ENCODE measurements at places on chromosomes 6 and 20.

- peaks cover 24% of the 10 kb centered on the region for H3K4me1 ChIP-seq
- H3K4me3 ChIP-seq, result no peak overlapping the region
- DNase-seq, result no peak
Observed at GRCh38 chr6:43078691-43079090, 2.6 kb downstream of the PTK7 start.

GRCh38 chr6:112139052-112139451 lies 51.7 kb downstream of the FAM229B start:
- DNase-seq, result no peak
- H3K27me3 ChIP-seq, result no peaks in the 10 kb centered on the region
- no peak overlapping the region for H3K4me3 ChIP-seq
- H3K36me3 ChIP-seq, result peaks cover 12% of the 10 kb centered on the region
- H3K4me1 ChIP-seq, result no peaks in the 10 kb centered on the region
- H3K27ac ChIP-seq, result no peak overlapping the region

DNA sequence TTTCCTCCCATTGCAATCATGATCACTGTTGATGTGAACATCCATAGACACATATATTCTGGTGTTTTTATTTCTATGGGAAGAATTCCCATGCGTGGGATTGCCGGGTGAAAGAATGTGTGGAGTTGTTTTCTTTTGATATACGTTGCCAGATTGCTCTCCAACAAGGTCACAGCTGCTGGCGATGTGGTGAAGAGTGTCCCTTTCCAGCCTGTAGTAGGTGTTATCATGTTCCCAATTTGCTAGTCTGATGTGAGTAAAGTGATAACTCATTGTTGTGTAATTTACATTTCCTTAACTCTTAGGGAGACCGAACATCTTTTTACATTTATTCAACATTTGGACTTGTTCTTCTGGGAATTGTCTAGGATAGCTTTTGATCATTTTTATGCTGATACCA lies 14.5 kb upstream of the ELMO2 start:
- no peaks in the 10 kb centered on the region for H3K36me3 ChIP-seq
- H3K4me1 ChIP-seq, result no peaks in the 10 kb centered on the region
- no peaks in the 10 kb centered on the region for H3K27me3 ChIP-seq
- no peak overlapping the region for H3K27ac ChIP-seq
- DNase-seq, result no peak
- H3K4me3 ChIP-seq, result no peak overlapping the region

- H3K4me3 ChIP-seq, result no peak overlapping the region
- no peaks in the 10 kb centered on the region for H3K36me3 ChIP-seq
- no peak overlapping the region for H3K27ac ChIP-seq
- no peak for DNase-seq
- peaks cover 44% of the 10 kb centered on the region for H3K27me3 ChIP-seq
Observed at GRCh38 chr6:29763491-29764289, 40.5 kb downstream of the HLA-F start.

DNA sequence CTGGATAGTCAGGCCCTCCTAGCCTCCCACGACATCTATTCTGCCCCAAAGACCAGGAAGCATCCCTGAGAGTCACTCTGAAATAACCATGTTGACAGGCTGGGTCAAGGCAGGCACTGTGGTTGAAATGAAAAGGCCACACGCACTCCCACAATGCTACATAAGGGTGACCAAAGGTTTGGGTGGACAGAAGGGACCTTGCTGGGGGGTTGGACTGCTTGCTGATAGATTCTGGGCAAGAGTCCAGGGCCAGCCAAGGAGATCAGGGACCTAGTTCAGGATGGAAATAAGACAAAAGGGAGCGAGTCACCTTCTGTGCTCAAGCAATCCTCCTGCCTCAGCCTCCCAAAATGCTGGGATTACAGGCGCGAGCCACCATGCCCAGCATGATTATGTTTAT lies 32.5 kb upstream of the DSN1 start:
- no peak for DNase-seq
- no peak overlapping the region for H3K4me3 ChIP-seq
- H3K27ac ChIP-seq, result no peak overlapping the region
- H3K36me3 ChIP-seq, result peaks cover 74% of the 10 kb centered on the region
- no peaks in the 10 kb centered on the region for H3K27me3 ChIP-seq

DNA sequence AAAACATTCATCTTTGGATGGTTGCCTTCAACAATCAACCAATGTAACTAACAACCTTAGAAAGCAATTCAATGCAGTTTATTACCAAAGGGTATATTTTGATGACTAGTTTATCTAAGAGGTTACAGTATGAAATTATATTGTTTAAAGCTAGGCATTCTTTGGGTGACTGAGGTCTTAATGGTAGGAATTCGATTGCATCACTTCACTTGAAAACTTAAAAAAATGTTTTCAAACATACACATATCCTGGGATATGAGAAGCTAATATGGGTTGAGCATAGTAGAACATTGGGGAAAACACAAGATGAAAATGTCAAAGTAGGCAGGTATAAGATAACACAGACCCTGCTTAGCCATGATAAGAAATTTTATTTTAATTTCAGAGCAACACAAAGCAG lies 144.6 kb upstream of the BMP5 start:
- no peaks in the 10 kb centered on the region for H3K36me3 ChIP-seq
- no peak overlapping the region for H3K4me3 ChIP-seq
- no peak for DNase-seq

DNA sequence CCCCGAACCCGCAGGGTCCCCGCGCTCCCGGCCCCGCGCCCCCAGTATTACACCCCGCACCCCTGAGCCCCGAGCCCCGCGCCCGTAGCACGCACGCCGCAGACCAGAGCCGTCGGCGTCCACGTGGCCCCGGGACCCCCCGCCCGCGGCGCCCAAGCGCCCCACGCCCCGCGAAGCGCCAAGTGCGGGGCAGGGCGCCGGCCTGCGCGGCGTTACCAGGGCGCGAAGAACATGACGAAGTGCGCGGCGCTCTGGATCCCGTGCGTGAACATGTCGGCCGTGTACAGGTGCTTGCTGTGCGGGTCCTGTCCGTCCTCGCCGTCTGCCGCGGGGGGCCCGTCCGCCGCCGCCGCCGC lies 312 bp downstream of the TXNDC5 start:
- H3K4me3 ChIP-seq, result peak overlapping the region; percentile 37
- H3K27me3 ChIP-seq, result peaks cover 24% of the 10 kb centered on the region
- no peaks in the 10 kb centered on the region for H3K36me3 ChIP-seq
- DNase-seq, result no peak
- no peaks in the 10 kb centered on the region for H3K4me1 ChIP-seq

DNA sequence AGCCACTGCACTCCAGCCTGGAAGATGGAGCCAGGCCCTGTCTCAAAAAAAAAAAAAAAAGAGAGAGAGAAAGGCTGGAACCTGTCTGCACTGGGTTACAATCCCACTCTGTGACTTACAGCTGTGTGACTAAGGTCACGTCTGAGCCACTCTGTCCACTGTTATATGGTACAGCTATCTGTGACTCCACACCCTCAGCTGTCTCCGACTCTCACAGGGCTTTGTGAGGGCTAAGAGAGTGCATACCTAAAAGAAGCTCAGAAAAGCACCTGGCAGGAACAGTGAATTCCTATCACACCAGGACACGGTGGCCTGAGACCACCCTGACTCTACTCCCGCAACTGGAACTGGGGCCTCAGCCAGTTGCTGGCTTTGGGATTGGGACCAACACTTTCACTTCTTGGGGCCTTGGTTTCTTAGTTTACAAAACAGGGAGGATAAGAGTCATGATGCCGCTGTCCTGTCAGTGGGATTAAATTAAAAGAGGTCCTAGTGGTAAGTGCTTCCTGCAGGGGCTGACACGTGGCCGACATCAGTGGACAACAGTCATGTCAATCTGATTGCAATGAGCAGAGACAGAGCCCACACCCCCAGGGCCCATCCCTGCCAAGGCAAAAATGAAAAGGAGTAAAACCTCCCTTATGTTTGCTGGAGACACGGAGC lies 5.7 kb upstream of the CD93 start:
- no peaks in the 10 kb centered on the region for H3K36me3 ChIP-seq
- H3K4me3 ChIP-seq, result no peak overlapping the region
- no peaks in the 10 kb centered on the region for H3K4me1 ChIP-seq
- peaks cover 14% of the 10 kb centered on the region for H3K27me3 ChIP-seq
- DNase-seq, result no peak

GRCh38 chr6:2862712-2863181 lies 21.1 kb upstream of the SERPINB1 start:
- H3K27me3 ChIP-seq, result no peaks in the 10 kb centered on the region
- DNase-seq, result no peak
- H3K4me3 ChIP-seq, result no peak overlapping the region
- no peaks in the 10 kb centered on the region for H3K36me3 ChIP-seq
- H3K27ac ChIP-seq, result no peak overlapping the region

- no peaks in the 10 kb centered on the region for H3K36me3 ChIP-seq
- H3K4me1 ChIP-seq, result no peaks in the 10 kb centered on the region
- H3K27me3 ChIP-seq, result no peaks in the 10 kb centered on the region
- no peak overlapping the region for H3K27ac ChIP-seq
Observed at GRCh38 chr6:9161731-9162130, 726.4 kb upstream of the SLC35B3 start.

DNA sequence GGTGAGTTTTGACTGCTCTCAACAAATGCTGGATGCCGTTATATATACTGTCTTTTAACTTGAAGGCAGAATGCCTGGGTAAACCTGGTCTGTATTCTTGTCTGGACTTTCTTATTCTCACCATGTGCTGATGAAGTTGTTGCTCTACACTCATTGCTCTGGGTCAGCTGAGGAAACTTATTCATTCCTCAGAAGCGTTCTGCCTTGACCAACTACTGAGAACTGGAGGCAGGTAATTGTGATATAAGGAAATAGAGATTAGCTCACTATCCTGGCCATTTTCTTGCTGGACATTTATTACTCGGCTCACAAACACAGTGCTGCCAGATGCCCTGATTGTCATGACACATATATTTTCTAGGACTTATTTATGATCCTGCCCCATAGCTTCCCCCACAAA lies 103.6 kb downstream of the DNAH8 start:
- H3K4me3 ChIP-seq, result no peak overlapping the region
- no peaks in the 10 kb centered on the region for H3K36me3 ChIP-seq
- no peak for DNase-seq
- H3K27me3 ChIP-seq, result peaks cover 3% of the 10 kb centered on the region

DNA sequence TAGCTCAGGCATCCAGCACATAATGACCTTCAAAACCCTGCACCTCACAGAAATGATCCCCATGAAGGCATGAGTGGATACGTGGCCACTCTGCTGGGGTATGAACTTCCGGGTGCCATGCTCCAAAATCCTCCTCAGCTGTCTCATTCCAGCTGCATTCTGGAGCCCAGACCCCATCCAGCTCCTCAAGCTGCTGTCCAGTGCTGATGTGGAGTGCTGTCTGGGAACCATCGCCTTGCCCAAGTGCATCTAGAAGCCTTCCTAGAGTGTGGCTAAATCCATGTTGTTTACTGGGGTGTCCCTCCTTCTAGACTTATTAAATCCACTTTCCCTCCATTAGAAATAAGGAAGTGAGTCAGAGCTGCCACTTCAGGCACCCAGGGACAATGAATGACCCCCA lies 130.8 kb upstream of the PTPRT start:
- no peak overlapping the region for H3K27ac ChIP-seq
- H3K4me1 ChIP-seq, result no peaks in the 10 kb centered on the region
- no peak overlapping the region for H3K4me3 ChIP-seq
- no peaks in the 10 kb centered on the region for H3K27me3 ChIP-seq
- no peak for DNase-seq

GRCh38 chr6:163460307-163460782 lies 45.8 kb downstream of the QKI start:
- no peak overlapping the region for H3K4me3 ChIP-seq
- no peak overlapping the region for H3K27ac ChIP-seq
- no peaks in the 10 kb centered on the region for H3K36me3 ChIP-seq
- no peaks in the 10 kb centered on the region for H3K4me1 ChIP-seq

GRCh38 chr6:129744201-129744879 lies 34.4 kb upstream of the ARHGAP18 start:
- H3K27me3 ChIP-seq, result no peaks in the 10 kb centered on the region
- H3K27ac ChIP-seq, result no peak overlapping the region
- no peak for DNase-seq
- no peaks in the 10 kb centered on the region for H3K4me1 ChIP-seq
- H3K36me3 ChIP-seq, result no peaks in the 10 kb centered on the region
- H3K4me3 ChIP-seq, result no peak overlapping the region

- DNase-seq, result peak; percentile 61
- H3K36me3 ChIP-seq, result peaks cover 7% of the 10 kb centered on the region
- H3K4me1 ChIP-seq, result peaks cover 5% of the 10 kb centered on the region
- peak overlapping the region; percentile 43 for H3K4me3 ChIP-seq
- H3K27me3 ChIP-seq, result no peaks in the 10 kb centered on the region
- no peak overlapping the region for H3K27ac ChIP-seq
Observed at GRCh38 chr20:34268851-34269636, 27.8 kb downstream of the ASIP start.

GRCh38 chr20:45890985-45891983 lies at the start of the genes CTSA and NEURL2:
TSS of gene CTSA (plus strand) at chr20:45891335. CDS start at chr20:45891569, 234 bp downstream.
TSS of gene NEURL2 (minus strand) at chr20:45891208. CDS start at chr20:45890991, 217 bp downstream.
- H3K4me3 ChIP-seq, result peak within 1 kb of the TSS; percentile 92
- peaks cover 18% of the 10 kb centered on the region for H3K4me1 ChIP-seq
- peaks cover 60% of the 10 kb centered on the region for H3K36me3 ChIP-seq
- no peaks in the 10 kb centered on the region for H3K27me3 ChIP-seq
- peak; percentile 97 for DNase-seq

DNA sequence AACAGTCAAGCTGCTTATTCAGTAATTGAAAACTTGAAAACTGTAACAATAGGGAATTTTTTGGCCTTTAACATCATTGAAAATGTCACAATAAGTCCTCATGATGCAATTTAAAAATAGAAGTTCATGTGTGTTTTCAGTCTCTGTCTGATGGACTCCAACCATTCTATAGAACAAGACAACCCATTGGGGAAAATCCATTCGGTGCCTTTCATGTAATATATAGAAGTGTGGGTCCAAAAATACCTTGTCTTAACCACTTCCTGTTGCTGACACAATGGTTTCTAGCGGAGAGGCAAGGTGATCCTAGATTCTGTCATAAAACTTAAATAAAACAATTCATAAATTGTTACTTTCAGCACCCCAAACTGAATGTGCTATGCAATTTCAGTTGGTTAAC lies 1131.3 kb upstream of the MAP3K7 start:
- no peaks in the 10 kb centered on the region for H3K27me3 ChIP-seq
- no peaks in the 10 kb centered on the region for H3K36me3 ChIP-seq
- no peak overlapping the region for H3K4me3 ChIP-seq
- DNase-seq, result no peak
- H3K4me1 ChIP-seq, result no peaks in the 10 kb centered on the region
- no peak overlapping the region for H3K27ac ChIP-seq

GRCh38 chr20:63974402-63975200 lies 4.8 kb downstream of the SAMD10 start:
- no peak overlapping the region for H3K4me3 ChIP-seq
- peaks cover 13% of the 10 kb centered on the region for H3K4me1 ChIP-seq
- H3K36me3 ChIP-seq, result peaks cover 2% of the 10 kb centered on the region
- H3K27ac ChIP-seq, result no peak overlapping the region
- no peak for DNase-seq
- H3K27me3 ChIP-seq, result peaks cover 10% of the 10 kb centered on the region

GRCh38 chr6:88008831-88009231 lies 38.8 kb upstream of the SPACA1 start:
- peak; percentile 67 for DNase-seq
- peak overlapping the region; percentile 0 for H3K4me3 ChIP-seq
- peaks cover 10% of the 10 kb centered on the region for H3K4me1 ChIP-seq
- H3K27me3 ChIP-seq, result no peaks in the 10 kb centered on the region
- peak overlapping the region; percentile 39 for H3K27ac ChIP-seq
